ENCODE measurements at places on chromosomes 12 and 14. TPM values are rescaled to one million over a fixed set of nuclear protein-coding genes. Genes with fewer than 3 reads are reported as not detected.

GYS2 gene
- not detected for total RNA-seq

CCDC175 gene
- total RNA-seq: not detected

SLC7A8 gene
- 0.63 TPM for total RNA-seq

PPP4R4 gene
- 0.85 TPM for total RNA-seq

LRRC9 gene
- not detected for total RNA-seq

RNASE13 gene
- not detected for total RNA-seq

LTBP2 gene
- total RNA-seq: 214 TPM

C12orf54 gene
- total RNA-seq: not detected

MAP3K9 gene
- total RNA-seq: under 0.01 TPM

ADCY4 gene
- 37.2 TPM for total RNA-seq

MGP gene
- 65.4 TPM for total RNA-seq

TXNRD1 gene
- total RNA-seq: 411 TPM

WNT1 gene
- not detected for total RNA-seq

RFX4 gene
- not detected for total RNA-seq

GALC gene
- total RNA-seq: 17.7 TPM

MIP gene
- total RNA-seq: not detected

ARID4A gene
- total RNA-seq: 10.9 TPM

SERPINA12 gene
- total RNA-seq: not detected

CPNE6 gene
- not detected for total RNA-seq

KRT83 gene
- not detected for total RNA-seq

BDKRB1 gene
- total RNA-seq: not detected

KRT74 gene
- not detected for total RNA-seq

DAO gene
- total RNA-seq: not detected

GDF3 gene
- total RNA-seq: not detected

All from endothelial cell of coronary artery (primary cell).